ENCODE measurements at places on chromosomes 1 and 21. TPM values are rescaled to one million over a fixed set of nuclear protein-coding genes. Genes with fewer than 3 reads are reported as not detected.

DNA sequence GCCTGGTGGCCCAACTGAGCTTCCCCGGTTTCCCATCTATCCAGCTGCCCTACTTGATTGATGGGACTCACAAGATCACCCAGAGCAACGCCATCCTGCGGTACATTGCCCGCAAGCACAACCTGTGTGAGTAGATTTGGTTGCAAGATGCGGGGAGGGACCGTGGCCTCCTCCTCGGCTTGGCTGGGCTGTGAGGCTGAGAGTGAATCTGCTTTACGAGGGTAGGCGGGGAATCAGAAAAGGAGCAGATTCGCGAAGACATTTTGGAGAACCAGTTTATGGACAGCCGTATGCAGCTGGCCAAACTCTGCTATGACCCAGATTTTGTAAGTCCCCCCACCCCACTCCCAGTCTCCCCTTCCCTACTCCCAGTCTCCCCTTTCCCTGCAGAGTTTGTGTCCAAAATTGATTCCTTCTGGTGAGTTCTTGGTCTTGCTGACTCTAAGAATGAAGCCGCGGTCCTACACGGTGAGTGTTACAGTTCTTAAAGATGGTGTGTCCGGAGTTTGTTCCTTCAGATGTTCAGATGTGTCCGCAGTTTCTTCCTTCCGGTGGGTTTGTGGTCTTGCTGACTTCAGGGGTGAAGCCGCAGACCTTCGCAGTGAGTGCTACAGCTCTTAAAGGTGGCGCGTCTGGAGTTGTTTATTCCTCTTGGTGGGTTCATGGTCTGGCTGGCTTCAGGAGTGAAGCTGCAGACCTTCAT, 1.5 kb downstream of the GSTM2 start:
- H3K4me1 ChIP-seq = peaks cover 4% of the 10 kb centered on the region
- no peak overlapping the region for H3K27ac ChIP-seq
- H3K27me3 ChIP-seq = no peaks in the 10 kb centered on the region
- no peak for DNase-seq

DNA sequence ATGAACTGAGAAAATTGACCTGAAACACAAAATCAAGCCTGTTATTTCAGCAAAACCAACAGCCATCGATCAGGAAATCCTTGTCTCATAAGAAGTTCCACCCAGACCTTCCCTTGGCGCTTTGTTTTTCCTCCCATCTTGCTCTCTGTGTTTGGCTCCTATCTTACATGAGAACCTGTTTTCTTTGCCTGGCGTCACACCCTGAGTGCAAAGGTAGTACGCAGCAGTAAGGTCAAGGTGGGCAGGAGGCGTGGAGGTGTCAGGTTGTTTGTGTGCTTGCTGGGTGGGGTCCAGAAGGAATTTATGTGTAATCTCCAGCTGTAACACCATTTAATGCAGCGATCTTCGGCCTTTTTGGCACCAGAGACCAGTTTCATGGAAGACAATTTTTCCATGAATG, 50.5 kb downstream of the C1orf21 start:
- H3K27me3 ChIP-seq = no peaks in the 10 kb centered on the region
- no peaks in the 10 kb centered on the region for H3K4me1 ChIP-seq
- DNase-seq = no peak
- H3K4me3 ChIP-seq = no peak overlapping the region
- H3K36me3 ChIP-seq = no peaks in the 10 kb centered on the region
- no peak overlapping the region for H3K27ac ChIP-seq

GRCh38 chr1:17892851-17893250, 137.7 kb downstream of the ACTL8 start:
- H3K27me3 ChIP-seq = no peaks in the 10 kb centered on the region
- no peaks in the 10 kb centered on the region for H3K36me3 ChIP-seq
- DNase-seq = no peak
- no peak overlapping the region for H3K4me3 ChIP-seq
- no peak overlapping the region for H3K27ac ChIP-seq

GRCh38 chr1:75723989-75724471, 479 bp upstream of the ACADM start:
- peak overlapping the region; percentile 80 for H3K27ac ChIP-seq
- H3K27me3 ChIP-seq = no peaks in the 10 kb centered on the region
- DNase-seq = peak; percentile 71
- H3K4me3 ChIP-seq = peak overlapping the region; percentile 73

GRCh38 chr1:175146529-175147213, 45.9 kb downstream of the KIAA0040 start:
- no peak overlapping the region for H3K4me3 ChIP-seq
- H3K27me3 ChIP-seq = peaks cover 2% of the 10 kb centered on the region
- H3K4me1 ChIP-seq = no peaks in the 10 kb centered on the region
- H3K27ac ChIP-seq = no peak overlapping the region

DNA sequence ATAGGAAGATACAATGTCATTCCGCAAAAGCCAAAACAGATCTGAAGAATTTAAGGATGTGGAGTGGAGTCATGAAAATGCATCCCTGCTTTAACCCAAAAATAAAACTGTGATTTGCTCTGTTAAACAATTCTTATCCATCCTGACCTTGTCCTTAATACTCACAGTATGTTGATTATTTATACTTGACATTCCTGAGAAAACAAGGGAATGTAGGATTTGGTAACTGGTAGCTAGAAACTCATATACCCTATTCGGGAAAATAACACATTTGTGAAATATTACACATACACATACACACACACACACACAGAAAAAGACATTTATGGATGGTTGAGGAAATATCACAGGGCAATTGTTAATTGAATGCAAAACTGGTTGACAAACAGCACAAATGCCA, 80.2 kb downstream of the FMN2 start:
- no peak overlapping the region for H3K4me3 ChIP-seq
- no peaks in the 10 kb centered on the region for H3K27me3 ChIP-seq
- no peak for DNase-seq
- no peaks in the 10 kb centered on the region for H3K4me1 ChIP-seq
- no peaks in the 10 kb centered on the region for H3K36me3 ChIP-seq

DNA sequence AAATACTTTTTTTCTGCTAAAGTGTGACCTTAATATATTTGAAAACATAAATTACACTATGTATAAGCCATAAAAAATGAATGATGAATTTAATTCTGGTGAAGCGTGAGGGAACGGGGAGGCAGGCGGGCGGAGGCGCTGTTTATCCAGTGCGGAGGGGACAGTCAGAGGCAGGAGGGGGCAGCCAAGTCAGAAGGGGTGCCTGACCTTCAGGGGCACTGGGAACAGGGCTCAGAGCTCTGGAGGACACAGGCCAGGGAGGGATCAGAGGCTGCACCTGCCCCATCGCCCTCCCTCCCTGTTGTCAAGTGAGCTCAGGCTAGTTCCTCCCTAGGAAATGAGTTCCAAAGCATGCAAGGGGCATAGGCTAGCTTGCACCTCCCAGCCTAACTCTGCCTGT, 82.0 kb upstream of the CASZ1 start:
- H3K4me1 ChIP-seq = no peaks in the 10 kb centered on the region
- no peak overlapping the region for H3K27ac ChIP-seq
- H3K27me3 ChIP-seq = no peaks in the 10 kb centered on the region
- no peak overlapping the region for H3K4me3 ChIP-seq
- H3K36me3 ChIP-seq = no peaks in the 10 kb centered on the region

DNA sequence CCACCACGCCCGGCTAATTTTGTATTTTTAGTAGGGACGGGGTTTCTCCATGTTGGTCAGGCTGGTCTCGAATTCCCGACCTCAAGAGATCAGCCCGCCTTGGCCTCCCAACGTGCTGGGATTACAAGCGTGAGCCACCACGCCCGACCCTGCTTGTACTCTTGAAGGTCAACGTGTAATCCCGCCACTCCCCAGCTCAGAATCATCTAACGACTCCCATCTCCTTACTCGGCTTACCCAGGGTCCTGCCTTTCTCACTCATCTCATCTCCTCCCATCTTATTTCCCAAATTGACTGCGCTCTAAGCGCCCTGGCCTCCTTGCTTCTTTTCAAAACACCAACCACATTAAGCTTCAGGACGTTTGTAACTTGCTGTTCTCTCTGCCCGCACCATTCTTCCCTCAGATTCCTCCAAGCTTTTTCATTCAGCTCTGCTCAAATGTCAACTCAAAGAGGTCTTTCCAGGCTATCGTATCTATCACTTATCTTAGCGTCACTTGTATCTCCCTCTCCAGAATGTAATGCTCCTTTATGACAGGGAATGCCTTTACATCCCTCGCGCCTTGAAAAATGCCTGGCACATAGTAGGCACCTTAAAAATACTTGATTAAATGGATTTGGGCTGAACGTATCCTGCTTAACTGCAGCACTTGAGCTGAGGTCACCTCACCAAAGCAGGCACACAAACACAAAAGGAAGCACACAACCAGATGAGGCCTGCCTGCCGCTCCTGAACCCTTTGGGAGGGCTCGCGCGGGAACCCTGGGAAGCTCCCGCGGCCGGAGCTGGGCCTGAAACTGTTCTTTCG, 1.4 kb upstream of the USP1 start:
- no peaks in the 10 kb centered on the region for H3K27me3 ChIP-seq
- no peak for DNase-seq
- H3K4me3 ChIP-seq = peak overlapping the region; percentile 85
- H3K4me1 ChIP-seq = peaks cover 29% of the 10 kb centered on the region
- H3K36me3 ChIP-seq = no peaks in the 10 kb centered on the region

DNA sequence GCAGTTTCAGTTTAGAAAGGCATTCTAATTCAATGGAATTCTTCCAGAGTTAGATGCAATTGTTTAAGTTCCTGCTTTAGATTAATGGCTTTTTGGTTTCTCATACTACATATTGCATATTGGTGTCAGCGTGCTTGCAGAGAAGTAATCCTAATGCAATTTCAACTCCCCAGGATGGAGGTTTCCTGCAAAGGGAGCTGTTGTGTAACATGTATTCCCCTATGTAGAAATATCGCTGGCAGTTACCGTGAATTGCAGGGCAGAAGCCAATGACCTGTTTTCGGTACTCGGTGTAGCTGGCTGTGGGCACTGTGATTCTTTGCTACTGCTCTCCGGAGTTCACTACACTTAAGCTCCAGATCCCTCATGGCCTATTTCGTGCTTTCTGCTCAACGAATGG, 256.1 kb upstream of the PTBP2 start:
- no peaks in the 10 kb centered on the region for H3K4me1 ChIP-seq
- H3K27me3 ChIP-seq = no peaks in the 10 kb centered on the region
- H3K4me3 ChIP-seq = no peak overlapping the region
- no peaks in the 10 kb centered on the region for H3K36me3 ChIP-seq
- no peak overlapping the region for H3K27ac ChIP-seq
- no peak for DNase-seq

DNA sequence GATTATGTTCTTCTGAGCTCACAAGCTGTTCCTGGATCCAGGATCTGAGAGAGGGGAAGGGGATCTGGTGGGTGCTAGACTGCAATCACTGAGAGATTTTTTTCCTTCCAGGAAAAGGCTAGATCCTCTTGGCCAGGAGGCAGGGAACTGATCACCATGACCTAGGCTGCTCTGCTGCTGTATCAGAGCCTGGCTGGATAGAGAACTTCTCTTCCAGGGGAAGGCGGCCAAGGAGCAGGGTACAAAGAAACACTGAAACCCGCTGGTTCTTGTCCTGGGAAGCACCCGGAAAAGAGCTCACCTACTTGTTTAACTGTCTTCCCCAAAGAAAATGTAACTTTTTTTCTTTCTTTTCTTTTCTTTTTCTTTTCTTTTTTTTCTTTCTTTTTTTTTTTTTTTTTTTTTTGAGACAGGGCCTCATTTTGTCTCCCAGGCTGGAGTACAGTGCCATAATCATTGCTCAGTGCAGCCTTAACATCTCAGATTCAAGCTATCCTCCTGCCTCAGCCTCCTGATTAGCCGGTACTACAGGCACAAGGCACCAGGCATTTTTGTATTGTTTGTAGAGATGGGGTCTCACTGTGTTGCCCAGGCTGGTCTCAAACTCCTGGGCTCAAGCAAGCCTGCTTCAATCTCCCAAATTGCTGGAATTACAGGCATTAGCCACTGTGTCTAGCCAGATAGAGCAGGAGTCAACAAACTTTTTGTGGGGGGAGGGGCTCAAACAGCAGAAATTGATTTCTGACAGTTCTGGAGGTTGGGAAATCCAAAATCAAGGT, 12.4 kb upstream of the RPS6KA1 start:
- no peak overlapping the region for H3K4me3 ChIP-seq
- H3K27me3 ChIP-seq = no peaks in the 10 kb centered on the region
- H3K4me1 ChIP-seq = no peaks in the 10 kb centered on the region
- H3K27ac ChIP-seq = no peak overlapping the region
- H3K36me3 ChIP-seq = no peaks in the 10 kb centered on the region

GRCh38 chr1:32892368-32893197, 6.3 kb downstream of the HPCA start:
- H3K27me3 ChIP-seq = peaks cover 46% of the 10 kb centered on the region
- no peaks in the 10 kb centered on the region for H3K4me1 ChIP-seq
- H3K27ac ChIP-seq = no peak overlapping the region
- H3K36me3 ChIP-seq = no peaks in the 10 kb centered on the region
- no peak overlapping the region for H3K4me3 ChIP-seq
- DNase-seq = no peak

DNA sequence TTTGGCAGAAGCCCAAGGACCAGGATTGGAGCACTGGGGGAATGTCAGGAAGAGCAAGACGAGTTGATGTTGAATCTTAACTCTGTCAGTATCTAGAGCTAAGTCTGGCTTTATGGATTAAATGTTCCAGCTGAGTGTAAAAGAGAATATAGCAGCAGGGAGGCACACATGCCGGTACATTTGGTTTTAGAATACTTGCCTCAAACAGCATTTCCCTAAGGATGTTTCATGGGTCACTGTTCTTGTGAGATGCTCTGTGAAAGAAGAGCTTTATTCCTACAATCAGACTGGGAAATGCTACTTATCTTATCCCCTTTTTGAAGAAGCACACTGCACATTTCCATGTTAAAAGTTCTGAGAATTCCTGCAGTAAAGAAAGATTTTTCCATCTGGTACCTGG, 440.3 kb upstream of the B3GALT2 start:
- H3K36me3 ChIP-seq = no peaks in the 10 kb centered on the region
- no peaks in the 10 kb centered on the region for H3K4me1 ChIP-seq
- no peak overlapping the region for H3K4me3 ChIP-seq
- H3K27ac ChIP-seq = no peak overlapping the region
- no peak for DNase-seq

DNA sequence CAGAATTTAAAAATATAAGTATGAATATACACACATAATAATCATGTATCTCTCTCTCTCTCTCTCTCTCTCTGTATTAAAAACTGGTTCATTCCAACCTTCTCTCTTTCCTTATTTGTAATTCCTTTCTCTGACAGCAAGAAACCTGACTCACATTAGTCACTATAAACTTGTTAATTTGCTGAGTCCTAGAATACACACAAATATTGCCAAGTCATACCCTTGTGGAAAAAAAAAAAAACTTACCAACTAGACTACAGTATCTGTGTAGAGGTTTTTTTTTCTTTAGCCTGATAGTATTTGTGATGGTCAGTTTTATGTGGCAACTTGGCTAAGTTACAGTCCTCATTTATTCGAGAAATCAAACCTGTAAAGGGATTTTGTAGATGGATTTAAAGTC, 26.3 kb upstream of the NHLH2 start:
- H3K27me3 ChIP-seq = no peaks in the 10 kb centered on the region
- H3K4me3 ChIP-seq = no peak overlapping the region
- H3K36me3 ChIP-seq = no peaks in the 10 kb centered on the region
- no peak overlapping the region for H3K27ac ChIP-seq
- H3K4me1 ChIP-seq = no peaks in the 10 kb centered on the region

- peaks cover 15% of the 10 kb centered on the region for H3K4me1 ChIP-seq
- H3K36me3 ChIP-seq = peaks cover 60% of the 10 kb centered on the region
- H3K4me3 ChIP-seq = no peak overlapping the region
- DNase-seq = no peak
Observed at GRCh38 chr1:114720492-114720891, 3.9 kb upstream of the NRAS start.

- no peak overlapping the region for H3K27ac ChIP-seq
- no peak overlapping the region for H3K4me3 ChIP-seq
- no peaks in the 10 kb centered on the region for H3K36me3 ChIP-seq
- H3K27me3 ChIP-seq = no peaks in the 10 kb centered on the region
- peaks cover 33% of the 10 kb centered on the region for H3K4me1 ChIP-seq
Observed at GRCh38 chr1:27864264-27864895, 8.0 kb upstream of the THEMIS2 start.

Gene DMBX1
- total RNA-seq = not detected

Gene SYPL2
- 0.07 TPM for total RNA-seq

Gene LENEP
- 0.72 TPM for total RNA-seq

Gene FYB2
- not detected for total RNA-seq

Gene CYB561D1
- 9.9 TPM for total RNA-seq
